Activated naive CD4-positive, alpha-beta T cell (primary cell): ENCODE measurements at places on chromosomes 7 and 10.

GRCh38 chr7:149209518-149210269 is 14.3 kb downstream of the ZNF282 start:
- DNase-seq = peak; percentile 32

DNA sequence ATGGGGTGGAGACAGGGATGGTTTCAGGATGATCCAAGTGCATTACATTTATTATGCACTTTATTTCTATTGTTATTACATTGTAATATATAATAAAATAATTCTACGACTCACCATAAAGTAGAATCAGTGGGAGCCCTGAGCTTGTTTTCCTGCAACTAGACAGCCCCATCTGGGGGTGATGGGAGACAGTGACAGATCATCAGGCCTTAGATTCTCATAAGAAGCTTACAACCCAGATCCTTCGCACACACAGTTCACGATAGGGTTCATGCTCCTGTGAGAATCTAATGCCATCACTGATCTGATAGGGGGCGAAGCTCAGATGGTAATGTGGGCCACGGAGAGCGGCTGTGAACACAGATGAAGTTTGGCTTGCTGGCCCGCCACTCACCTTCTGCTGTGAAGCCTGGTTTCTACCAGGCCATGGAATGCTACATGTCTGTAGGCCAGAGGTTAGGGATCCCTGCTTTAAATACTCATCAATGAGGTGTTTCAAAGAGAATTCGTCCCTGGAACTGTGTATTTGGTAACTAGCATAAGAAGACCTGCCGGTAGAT is 21.2 kb upstream of the PRKCQ start:
- DNase-seq = no peak

DNA sequence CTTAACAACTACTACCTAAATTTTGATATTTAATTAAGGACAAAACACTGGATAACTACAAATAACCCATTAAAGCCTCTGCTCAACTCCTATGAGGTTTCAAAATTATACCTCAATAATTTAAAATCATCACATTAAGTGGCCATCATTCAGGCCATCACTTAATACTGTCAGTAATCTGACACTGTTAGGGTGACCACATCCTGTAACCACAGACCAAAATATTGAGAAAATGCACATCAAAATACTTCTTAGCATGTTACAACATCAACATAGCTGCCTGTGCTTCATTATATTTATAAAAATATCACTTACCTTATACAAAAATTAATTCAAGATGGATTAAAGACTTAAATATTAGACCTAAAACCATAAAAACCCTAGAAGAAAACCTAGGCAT is 23.3 kb downstream of the SEM1 start:
- DNase-seq = no peak

GRCh38 chr7:108662783-108663362 is 93.2 kb downstream of the DNAJB9 start:
- DNase-seq = no peak

DNA sequence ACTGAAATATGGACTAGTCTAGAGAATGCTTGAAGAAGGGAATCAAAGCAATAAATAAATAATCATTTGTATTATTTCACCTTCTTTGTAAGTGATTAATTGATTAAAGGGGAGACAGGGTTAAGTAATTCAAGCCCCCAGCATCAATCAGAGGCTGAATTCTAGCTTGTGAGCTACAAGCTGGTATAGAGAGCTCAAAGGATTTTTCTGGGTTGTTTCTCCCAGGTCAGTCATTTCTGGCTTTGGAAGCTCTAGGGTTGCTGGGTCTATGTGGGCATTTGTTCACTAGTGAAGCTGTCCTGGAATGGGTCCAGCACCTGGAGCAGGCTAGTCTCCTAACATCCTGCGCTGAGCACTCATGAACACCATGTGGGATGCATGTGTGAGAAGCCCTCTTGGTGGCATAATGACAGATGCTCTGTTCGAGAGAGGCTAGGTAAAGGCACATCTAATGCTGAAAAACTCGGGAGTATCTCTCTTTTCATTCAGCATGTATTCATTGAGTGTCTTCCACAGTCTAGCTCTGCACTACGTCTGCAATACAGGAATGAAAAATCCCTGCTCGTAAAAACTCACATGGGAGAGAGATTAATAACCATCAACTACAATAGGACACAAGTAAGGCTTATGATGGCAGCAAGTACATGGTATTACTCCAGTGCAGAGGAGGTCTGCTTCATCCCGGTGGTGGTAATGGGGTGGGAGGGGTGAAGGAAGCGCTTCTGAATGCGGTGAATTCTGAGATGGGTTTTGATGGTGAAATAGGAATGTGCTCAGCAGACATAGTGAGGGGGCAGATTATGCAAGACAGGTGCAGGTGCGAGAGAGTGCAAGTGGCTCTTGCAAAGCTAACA is 68.0 kb upstream of the NRP1 start:
- no peak for DNase-seq

- DNase-seq = no peak
Measured at GRCh38 chr10:74114041-74114448, 36.6 kb downstream of the AP3M1 start.

DNA sequence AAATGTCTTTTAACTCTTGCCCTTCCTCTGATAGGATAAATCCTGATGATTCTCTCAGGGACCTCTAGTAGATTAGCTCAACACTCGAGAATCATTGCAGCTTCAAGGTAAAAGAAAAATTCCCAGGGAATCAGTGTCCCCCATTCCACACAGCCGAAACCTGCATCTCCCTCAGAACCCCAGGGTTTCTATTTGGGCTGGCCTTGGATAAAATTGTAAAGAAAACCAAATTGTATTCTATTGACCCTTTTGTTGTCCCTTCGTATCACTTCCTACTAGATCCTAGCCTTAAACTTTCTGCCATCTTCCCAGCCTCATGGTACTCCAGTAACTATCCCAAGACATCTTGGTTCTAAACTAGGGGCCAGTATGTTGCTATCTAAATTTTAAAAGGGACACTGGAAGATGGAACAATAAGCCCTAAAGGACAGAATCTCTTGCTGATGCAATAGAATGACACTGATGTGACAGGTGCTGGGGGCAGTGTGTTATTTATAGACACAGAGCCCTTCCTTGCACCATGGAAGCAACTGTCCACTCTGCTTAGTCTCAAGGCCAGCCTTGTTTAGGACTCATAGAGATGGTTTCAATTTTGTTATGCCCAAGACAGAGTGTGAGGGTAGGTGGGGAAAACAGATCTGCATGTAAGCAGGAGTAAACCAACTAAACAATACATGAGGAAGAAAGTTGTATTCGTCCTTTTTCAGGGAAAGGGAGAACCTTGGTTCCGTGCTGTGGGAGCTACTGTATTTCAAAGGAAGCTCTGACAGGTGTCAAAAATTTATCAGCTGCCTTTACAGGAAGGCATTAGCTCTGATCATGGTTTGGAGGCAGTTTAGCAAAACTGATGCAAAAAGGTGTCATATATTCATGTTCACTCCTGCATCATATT is 7.6 kb downstream of the ASB15 start:
- DNase-seq = no peak

- DNase-seq = no peak
Measured at GRCh38 chr7:131652934-131653333, 96.5 kb upstream of the PODXL start.
